Stimulated activated CD4-positive, alpha-beta T cell treated with anti-CD3 and anti-CD28 coated beads, Interleukin-4, amount 100 ng/mL, for 48 hours (primary cell): ENCODE measurements at places on chromosomes 6 and 20.

DNA sequence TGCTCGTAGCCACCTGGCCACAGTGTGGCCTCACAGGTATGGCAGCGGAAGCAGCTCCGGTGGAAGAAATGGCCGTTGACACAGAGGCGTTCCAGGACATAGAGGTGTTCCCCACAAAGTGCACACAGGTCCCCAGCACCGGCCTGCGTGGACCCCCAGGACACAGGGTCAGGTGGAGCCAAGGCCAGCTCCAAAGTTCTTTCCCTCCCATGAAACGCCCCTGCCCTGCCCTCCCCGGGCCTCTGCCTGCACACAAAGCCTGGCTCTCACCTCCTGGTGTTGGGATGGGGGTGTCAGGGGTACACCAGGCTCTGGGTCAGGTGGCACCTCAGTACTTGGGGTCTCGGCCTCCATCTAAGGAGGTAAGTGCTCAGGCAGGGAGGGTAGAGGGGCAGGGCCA is 6.6 kb downstream of the SMPD2 start:
- DNase-seq, result no peak

DNA sequence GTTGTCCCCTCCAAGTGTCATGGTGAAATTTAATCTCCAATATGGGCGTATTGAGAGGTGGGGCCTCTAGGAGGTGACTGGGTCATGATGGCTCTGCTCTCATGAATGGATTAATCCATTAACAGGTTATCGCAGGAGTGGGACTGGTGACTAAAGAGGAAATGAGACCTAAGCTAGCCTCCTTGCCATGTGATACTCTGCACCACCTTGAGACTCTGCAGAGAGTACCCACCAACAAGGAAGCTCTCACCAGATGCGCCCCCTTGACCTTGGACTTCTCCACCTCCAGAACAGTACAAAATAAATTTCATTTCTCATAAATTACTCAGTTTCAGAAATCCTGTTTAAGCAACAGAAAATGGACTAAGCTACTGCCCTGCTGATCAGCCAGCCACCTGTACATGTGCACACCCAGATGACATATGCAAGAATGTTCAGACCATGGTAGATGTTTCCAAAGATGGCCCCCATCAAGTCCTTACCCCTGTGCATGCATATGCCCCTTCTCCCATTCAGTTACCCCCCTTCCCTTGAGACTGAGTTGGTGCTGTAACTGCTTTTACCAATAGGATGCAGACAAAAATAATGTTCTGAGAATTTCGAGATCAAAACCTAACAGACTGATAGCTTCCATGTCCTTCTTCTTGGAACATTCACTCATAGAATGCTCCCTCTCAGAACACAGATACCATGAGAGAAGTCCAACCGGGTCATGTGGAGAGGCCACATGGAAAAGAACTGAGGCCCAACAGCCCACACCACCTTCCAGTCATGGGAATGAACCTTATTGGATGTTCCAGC is 28.4 kb downstream of the MAP3K5 start:
- DNase-seq, result no peak

DNA sequence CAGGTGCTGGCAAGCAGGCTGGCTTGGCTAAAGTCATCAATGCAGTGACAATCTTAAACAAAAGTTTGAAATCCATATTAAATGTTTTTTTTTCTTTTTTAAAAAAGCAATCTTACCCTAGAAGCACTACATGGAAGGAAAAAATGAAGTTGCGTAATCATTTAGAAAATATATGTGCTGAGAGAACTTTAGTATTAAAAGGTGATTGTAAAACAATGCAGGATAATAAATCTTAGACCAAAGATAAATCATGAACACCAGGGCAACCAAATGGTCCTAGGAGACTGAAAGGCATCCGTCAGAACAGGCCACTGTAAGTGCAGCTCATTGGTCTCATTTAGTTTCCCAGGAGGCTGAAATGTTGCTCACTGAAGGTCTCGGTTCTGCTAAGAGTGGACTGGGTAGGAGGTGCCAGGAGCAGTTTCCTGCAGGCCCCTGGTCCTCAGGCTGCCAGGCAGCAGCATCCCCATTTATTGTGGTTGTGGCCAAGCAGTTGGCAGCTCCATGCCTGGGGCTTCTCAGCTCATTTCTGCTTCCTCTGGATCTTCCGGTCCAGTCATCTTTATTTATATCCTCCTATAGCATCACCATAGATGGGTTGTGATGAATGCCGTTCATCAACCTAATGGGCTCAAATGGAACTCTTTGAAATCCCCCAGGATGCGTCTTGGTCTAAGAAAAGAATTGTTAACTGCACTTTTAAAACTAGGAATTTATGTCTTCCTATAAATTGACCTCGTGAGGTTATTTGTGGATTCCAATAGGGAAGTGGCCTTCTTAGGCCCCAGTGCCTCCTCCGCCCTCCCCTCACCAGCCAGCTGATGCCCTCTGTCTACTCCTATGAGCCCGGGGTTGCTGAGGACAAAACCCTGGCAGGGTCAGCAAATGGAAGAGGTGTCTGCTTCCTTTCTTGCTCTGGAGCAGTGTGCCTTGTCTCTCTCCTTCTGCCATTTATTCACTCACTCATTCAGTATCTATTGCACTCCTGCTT is 269.0 kb downstream of the UST start:
- DNase-seq, result no peak

- DNase-seq, result no peak
Observed at GRCh38 chr6:138953451-138953850, 34.6 kb downstream of the REPS1 start.

GRCh38 chr6:151869787-151870186 is 62.3 kb downstream of the ESR1 start:
- DNase-seq, result no peak

- no peak for DNase-seq
Observed at GRCh38 chr6:14412026-14412425, 294.5 kb downstream of the CD83 start.

DNA sequence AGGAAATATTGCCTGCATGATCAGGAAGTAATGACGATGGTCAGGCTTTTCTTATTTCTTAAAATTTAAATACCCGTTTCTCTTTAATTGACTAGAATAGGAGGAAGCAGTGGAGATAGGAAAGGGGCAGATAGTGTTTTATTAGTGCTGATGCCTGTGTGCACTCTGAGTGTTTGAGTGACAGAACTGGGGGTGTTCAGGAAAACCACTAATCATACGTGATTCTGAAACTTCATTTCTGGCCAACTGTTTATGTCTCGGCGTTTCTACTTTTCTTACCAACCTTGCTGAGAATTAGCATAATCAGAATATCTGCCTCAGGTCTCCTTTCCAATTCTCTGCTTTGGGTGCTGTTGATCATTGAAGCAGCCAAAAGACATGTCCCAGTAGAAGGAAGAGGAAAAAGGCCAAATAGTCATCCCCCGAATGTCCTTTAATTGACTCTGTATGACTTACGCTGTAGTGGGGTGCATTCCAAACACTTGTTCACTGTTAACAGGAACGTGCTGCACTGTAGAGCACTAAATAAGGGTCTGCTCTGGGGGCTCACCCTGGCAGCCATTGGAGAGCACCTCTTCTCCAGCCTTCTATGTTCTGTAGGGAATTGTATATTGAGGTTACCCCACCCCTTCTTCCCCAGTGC is 152.9 kb downstream of the JARID2 start:
- no peak for DNase-seq

GRCh38 chr6:29567991-29568390 is 8.5 kb upstream of the UBD start:
- no peak for DNase-seq

DNA sequence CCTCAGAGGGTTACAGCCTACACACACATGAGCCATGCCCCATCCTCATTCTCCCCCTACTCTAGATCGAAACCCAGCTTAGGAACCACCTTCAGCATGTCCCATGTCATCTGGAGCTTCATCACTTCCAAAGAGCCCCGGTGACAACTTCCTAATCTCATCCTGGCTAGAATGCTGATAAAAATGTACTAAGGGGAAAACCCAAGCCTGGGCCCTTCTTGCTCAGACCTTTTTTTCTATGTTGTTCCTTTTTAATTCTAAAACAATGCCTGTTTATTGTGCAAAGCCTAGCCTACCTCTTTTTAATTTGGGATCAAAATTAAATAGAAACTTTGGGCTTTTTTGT is 44.1 kb upstream of the NT5E start:
- DNase-seq, result no peak

GRCh38 chr20:235891-236290 is 8.8 kb downstream of the DEFB129 start:
- no peak for DNase-seq

DNA sequence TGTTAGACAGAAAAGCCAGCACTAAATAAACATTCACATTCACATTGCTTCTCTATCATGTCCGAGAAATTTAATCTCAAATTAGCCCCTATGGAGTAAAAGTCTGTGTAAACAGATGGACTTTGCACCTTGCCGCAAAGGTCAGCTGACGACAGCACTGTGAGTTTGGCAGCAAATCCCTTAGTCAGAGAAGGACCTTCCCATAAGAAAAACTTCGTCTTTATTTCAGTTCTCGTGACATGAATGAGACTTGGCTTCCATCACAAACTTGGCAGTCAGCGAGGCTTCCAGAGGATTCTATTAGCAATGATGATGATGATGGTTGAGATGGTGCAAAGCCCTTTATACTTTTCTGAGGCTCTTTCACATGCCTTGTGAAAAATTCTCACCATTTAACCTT is 133.7 kb upstream of the IFNGR1 start:
- no peak for DNase-seq

- no peak for DNase-seq
Observed at GRCh38 chr6:22043284-22043962, 253.4 kb downstream of the PRL start.

DNA sequence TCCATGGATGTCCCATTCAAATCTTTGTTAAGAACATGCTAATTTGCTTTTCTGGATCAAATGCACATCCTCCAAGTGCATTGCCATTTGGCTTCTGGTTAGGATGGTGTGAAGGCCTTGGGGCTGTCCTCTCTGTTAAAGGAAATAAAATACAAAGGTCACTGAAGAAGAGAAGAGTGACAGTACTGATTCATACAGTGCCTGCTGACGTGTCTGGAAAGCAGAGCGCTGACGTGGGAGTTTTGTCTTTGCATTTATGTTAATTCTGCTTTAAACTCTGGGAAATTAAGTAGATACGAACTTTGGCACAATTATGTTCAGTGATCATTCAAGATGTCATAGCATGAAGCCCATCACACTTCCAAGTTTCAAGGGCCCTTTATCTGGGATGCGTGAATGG is 33.2 kb downstream of the SYNDIG1 start:
- DNase-seq, result no peak

GRCh38 chr6:136030131-136030530 is 178.6 kb downstream of the PDE7B start:
- no peak for DNase-seq

GRCh38 chr6:2966347-2966746 is 5.0 kb downstream of the SERPINB6 start:
- no peak for DNase-seq

DNA sequence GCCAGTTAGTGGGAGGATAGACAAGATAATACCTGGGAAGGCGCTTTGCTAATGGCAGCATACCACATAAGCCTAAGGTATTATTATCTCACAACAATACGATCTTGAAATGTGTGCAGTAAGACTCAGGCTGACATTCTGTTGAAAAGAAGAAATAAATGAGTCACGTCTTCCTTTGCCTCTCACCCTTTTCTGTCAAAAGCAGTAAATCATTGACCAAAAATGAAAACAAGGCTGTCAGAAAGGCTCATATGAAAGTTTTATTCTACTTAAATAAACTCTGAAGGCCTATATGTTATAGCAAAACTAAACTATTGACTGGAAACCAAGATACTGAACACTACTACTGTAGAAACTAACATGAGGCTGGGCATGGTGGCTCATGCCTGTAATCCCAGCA is 43.1 kb upstream of the IL20RA start:
- no peak for DNase-seq

- no peak for DNase-seq
Observed at GRCh38 chr6:119347466-119348095, 2.0 kb downstream of the MAN1A1 start.

DNA sequence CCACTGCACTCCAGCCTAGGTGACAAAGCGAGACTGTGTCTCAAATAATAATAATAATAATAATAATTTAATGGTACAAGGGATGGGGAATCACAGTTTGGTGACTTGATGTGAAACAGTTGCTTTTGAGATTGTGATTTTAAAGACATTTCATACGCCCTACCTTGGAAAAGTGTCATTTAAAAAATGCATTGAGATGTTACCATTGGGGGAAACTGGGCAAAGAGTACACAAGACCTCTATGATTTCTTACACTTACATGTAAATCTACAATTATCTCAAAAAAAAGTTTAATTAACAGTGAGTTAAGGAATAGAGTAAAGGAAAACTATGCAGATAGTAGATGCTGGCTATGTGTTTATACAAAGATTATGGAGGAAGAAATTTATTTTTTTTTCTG is 22.3 kb downstream of the ADTRP start:
- no peak for DNase-seq

- DNase-seq, result peak; percentile 37
Observed at GRCh38 chr6:41846666-41847237, 48.4 kb downstream of the USP49 start.

DNA sequence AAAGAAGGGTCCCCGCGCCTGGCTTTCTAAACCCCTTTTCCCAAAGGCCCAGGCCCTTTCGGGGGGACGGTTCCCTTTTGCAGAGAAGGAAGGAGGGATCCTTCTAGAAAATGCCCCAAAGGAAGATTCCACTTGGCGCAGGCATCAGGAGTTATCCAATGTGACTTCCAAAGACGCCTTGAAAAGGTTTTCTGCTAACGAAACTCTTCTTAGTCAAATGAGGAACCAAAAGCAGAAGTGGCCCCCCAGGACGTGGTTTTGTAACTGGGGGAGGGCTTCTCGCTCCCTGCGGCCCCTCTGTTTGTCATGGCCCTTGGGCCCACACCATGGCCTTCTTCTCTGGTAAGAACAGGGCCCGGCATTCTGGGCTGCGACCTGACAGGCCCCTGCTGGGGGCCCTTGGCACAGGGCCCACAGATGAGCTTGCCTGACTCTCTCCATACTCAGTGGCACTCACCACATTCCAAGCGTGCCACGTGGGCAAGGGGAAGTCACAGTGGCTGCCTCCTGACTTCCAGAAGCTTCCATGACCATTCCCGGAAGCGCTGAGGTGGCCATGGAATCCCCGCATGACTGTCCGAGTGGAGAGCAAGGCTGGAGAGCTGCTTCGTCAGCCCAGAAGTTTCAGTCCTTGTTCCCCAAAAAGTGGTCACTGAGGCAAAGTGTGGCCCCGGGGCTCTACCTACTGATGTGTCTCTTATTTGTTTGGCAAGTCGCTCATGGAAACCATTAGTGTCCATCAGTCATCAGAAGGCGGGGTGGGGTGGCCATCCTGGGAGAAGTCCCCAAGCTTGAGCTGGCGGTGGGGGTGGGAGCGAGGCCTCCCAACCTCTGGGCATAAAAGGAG is 834 bp upstream of the CTSZ start:
- no peak for DNase-seq

DNA sequence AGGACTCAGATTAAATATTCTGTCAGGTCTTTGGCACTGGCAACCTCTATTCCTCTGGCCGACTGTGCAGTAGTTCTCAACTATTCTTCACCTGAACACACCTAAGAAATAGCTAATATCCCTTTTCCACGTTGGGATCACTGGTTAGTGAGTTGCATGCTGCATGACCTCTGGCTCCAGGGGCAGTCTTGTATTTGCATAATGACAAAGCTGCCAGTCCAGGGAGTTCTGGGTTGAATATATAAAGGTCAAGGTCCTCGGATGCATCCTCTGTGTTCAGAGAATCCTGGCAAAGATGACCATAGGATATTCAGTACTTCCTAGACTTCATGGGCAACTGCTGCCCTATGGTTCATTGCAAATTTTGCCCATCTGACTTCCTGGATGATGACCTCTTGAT is 131.2 kb downstream of the DNAH8 start:
- DNase-seq, result no peak
